ENCODE measurements at places on chromosomes 16 and 17.

- DNase-seq: no peak
These were observed 23.0 kb downstream of the ATF7IP2 start for GRCh38 chr16:10408824-10409381.

DNA sequence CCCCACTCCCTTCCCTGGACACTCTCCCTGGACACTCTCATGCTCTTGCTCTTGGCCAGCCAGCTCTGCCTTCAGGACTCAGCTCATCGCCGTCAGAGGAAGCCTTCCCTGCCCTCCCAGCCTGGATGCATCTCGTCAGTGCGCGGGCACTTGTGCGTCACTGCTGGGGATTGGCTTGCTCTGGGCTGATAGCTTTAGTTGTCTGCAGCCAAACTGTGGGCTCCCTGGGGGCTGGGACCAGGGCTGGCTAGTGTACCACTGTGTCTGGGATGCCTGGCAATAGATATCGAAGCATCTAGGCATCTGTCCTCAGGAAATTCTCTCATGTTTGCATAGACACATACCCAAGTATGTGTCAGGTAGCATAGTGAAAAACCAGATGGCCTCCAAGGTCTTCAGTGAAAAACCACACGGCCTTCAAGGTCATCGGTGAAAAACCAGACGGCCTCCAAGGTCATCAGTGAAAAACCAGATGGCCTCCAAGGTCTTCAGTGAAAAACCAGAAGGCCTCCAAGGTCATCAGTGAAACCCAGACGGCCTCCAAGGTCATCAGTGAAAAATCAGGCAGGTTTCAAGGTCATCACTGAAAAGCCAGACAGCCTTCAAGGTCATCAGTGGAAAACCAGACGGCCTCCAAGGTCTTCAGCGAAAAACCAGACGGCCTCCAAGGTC is 72.0 kb downstream of the CMIP start:
- no peak for DNase-seq

DNA sequence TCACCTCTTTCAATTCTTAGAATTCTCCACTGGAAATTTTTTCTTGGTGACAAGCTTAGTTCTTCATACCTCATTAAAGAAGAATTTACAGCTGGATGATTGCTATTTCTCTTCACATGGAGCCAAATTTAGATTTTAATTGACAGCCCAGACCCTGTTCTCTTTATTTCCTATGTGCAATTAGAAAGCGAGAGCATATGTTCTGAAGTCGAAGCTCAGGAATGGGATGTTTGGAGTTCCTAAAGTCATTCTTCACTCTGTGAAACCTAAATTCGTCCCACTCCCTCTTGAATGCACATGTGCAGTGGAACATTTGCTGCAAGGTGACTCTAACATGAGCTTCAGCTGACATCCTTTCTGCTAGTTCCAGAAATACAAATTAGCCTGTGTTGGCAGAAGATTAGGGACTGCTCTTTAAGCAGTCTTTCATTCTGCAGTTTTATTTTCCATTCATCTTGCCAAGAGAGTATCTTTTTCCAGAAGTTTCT is 129.3 kb upstream of the KCNJ16 start:
- no peak for DNase-seq

GRCh38 chr16:70683146-70683944 is 2.5 kb downstream of the MTSS2 start:
- DNase-seq: no peak

GRCh38 chr17:7922269-7922844 is 6.3 kb upstream of the RNF227 start:
- DNase-seq: no peak

DNA sequence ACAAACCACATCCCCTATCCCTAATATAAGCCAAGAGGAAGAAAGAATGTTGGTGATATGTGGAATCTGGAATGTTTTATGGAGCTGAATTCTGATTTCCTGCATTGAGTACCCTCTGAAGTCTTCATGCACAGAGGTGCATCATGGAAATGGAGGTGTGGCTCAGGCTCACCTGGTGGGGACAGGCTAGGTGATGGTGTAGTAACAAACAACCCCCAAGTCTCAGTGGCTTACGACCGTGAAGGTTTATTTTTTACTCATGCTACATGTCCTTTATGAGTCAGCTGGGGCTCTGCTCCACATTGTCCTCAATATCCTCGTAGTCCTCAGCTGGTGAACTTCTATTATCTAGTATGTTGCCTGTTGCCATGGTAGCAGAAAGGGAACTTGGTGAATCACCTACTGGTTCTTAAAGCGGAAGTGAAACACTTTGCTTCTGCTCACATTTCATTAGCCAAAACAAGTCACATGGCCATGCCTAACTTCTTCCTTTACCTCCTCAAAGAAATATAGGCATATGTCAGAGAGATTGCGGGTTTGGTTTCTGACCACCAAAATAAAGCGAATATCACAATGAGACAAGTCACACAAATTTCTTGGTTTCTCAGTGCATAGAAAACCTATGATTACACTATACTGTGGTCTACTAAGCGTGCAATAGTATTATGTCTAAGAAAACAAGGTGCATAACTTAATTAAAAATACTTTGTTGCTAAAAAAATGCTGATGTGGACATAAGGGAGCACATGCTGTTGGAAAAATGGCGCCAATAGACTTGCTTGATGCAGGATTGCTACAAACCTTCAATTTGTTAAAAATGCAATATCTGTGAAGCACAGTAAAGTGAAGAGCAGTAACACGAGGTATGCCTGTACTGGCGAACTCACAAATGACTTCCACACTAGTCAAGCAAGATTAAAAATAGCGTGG is at the start of gene PMFBP1:
Gene PMFBP1 (minus strand): TSS at position 51 of the 930 bp plus-strand sequence. CDS start 947 bp downstream, outside the sequence.
- no peak for DNase-seq

DNA sequence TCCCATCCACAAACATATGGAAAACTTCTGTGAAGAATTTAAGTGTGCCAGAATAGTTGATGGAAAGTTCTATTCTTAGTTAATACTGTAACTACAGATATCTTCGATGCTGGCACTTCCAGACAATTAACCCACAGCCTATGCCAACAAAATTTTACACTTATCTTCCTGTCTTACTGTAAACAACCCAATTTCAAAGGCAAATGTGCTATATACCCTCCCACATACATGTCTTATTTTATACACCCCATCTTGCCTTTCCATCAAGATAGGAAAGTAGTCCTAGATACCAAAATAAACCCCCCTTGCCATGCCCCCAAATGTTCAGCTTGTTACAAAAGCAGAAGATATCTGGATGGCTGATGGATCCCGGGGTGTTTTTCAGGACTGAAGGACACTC is 306.3 kb downstream of the SLC39A11 start:
- no peak for DNase-seq

Data from NCI-H82 (cell line).